ENCODE measurements at places on chromosomes 3 and 15.

DNA sequence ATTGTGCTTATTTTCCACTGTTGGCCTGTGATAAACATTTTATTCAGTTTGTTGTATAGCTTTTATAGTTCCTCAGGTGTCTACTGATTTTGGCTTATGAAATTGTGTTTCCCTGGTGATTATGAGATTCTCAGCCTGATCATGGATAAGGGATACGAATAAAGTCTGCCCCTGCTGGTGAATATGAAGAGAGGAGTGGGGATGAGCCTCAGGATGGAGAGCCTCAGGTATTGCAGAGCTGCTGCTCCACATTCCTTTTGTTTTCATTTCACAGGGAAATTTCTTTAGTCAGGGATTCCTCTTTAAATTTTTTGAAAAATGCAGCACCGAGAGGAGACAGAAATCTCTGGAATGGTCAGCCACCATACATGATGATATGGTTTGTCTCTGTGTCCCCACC, 14.7 kb upstream of the RAB6B start:
- DNase-seq, result no peak

GRCh38 chr3:105516972-105517371, 150.3 kb downstream of the ALCAM start:
- no peak for DNase-seq

DNA sequence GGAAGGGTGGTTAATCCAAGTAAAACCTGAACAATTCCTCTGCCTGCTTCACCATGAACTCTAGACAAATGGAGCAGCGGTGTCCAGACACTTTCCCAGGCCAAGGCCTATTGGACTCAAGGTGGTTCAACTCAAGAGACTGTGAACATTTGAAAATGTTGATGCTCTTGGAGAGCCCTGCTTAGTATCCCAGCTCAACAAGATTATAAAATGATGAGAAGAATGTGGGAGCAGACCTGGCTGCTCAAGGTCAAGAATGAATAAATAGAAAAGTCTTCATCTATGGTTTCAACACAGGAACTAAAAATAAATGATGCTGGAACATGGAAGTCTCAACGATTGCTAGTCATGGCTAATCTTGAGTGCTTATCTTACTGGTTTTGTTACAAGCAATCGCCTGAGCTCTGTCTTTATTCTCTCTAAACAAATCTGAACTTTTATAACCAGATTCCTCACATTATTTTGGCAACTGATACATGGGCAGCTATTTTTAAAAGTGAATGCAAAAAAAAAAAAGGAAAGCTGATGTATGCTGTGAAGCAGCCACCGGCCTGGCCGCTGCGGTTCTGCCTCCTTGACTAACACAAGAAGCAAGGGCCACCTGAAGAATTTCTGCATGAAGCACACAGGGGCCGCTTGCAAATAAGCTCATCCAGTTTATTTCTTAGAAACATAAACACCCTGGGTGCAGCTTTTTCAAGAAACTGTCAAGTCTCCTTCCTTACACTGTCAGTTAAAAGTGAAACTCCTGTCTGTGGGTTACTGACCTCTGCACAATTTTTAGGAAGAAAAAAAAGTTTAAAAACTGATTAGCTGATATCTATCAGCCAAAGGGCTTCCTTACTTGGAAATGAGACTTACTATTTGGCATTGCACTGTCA, 120.1 kb upstream of the ARHGEF3 start:
- DNase-seq, result no peak

GRCh38 chr15:65368302-65369211, 9.2 kb downstream of the IGDCC3 start:
- DNase-seq, result no peak

GRCh38 chr3:113157408-113158030, 53.8 kb upstream of the BOC start:
- DNase-seq, result no peak

DNA sequence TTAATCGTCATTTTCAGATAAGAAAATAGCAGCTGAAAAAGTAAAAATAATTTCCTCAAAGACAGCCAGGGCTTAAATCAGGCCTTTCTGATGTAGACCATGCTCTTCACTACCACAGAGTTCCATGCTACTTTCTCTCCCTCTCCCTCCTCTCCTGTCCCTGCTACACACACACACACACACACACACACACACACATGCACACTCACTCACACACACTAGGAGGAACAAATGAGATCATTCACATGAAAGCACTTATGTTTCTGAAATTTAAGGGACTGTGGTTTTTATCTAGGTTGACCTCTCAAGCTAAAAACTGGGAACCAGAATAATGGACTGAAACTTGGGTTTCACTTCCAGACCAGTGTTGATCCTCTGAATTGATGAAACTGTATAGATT, 4.1 kb upstream of the PSMA4 start:
- DNase-seq, result no peak

- no peak for DNase-seq
Observed at GRCh38 chr15:93154666-93155065, 65.7 kb upstream of the RGMA start.

- DNase-seq, result no peak
Observed at GRCh38 chr15:83498801-83499200, 51.7 kb downstream of the SH3GL3 start.

DNA sequence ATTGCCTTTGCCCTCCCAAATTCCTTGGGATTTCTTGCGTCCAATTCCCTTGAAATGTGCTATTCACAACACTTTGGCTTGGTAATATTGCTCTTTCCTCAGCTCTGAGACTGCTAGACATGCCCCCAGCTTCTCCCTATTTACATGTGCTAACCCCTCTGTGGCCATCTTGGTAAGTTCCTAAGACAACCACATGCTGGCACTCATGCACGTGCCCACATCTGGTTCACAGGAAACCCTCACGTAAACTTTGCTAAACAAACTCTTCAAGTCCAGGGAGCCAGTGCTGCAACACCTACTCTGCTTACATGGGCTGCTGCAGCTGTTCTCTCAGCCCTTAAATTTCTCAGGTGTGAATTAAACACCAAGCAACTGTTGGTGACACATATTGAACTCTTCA, 121.8 kb downstream of the ADAMTSL3 start:
- DNase-seq, result no peak

DNA sequence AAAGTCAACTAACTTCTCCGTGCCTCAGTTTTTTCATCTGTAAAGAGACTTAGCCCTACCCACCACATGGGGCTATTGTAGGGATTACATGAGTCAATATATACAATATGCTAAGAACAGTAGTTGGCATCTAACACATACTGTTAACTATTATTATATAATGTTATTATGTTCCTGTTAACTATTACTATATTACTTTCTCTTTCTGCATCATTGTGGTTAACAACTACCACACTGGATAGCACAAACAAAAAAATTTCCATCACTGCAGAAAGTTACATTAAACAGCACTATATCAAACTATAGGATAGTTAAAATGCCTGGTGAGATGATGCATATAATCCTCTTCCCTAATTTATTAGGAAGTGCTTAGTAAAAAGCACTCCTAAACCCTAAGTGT, 23.7 kb downstream of the STAG1 start:
- no peak for DNase-seq

GRCh38 chr15:64100958-64101357, 5.2 kb downstream of the SNX1 start:
- no peak for DNase-seq

DNA sequence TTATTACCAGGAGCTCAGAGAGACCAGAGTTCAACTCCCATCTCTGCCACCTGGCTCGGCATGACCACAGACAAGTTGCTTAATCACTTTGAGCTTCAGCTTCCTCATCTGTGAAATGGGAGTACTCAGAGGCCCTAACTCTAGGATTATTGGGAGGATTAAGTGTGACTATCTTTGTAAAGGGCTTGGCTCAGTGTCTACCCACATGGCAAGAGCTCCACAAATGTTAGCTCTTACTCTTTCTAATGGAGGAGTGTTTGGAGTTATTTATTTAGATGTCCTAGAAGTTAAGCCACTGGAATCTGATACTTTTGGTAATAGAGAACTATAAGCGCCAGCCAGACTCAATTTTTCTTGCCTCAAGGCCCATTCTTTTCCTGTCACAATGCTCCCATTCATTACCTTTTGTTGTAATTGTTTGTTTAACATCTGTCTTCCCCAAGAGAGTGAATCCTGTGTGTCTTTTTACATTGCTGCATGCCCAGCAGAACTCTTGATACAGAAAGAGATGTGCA, 12.3 kb upstream of the LMCD1 start:
- DNase-seq, result peak; percentile 52

DNA sequence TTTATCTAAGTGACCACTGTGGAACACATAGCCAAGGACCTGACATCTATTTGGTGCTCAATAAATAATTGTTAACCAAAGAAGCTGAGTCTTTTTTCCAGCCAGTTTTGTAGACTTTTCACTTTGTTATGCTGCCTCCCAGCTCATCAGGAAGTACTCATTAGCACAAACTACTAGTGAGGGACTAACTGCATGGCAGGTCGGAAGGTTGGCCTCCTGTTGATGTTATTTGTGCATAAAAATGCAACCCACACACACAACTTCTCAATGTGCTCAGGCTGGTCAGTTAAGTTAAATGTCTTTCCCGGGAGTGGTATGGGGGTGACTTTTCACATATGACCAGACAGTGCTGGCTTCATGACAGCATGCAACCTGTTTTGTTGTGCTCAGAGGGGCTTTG, 263.0 kb upstream of the TOPAZ1 start:
- DNase-seq, result no peak

DNA sequence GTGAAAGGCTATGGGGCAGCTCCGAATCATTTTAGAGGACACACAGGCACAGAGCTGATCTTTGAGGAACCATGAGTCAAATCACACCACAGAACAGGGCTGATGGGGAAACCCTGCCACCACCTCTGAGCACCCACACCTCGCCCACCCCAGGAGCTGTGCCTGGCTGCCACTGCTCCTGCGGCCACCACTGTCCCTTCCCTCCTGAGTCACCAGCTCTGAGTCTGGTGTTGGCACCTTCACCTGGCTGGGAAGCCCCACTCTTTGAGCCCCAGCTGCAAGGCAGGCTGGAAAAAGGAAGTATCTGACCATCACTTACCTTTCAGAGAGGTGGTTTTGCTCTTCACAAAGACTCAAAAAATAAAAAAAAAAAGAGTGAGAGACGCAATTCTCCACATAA, 63.6 kb upstream of the MEF2A start:
- DNase-seq, result no peak

- DNase-seq, result peak; percentile 11
Observed at GRCh38 chr3:28476194-28476593, 127.6 kb upstream of the AZI2 start.

- DNase-seq, result no peak
Observed at GRCh38 chr3:194637066-194637465, 3.8 kb upstream of the TMEM44 start.

DNA sequence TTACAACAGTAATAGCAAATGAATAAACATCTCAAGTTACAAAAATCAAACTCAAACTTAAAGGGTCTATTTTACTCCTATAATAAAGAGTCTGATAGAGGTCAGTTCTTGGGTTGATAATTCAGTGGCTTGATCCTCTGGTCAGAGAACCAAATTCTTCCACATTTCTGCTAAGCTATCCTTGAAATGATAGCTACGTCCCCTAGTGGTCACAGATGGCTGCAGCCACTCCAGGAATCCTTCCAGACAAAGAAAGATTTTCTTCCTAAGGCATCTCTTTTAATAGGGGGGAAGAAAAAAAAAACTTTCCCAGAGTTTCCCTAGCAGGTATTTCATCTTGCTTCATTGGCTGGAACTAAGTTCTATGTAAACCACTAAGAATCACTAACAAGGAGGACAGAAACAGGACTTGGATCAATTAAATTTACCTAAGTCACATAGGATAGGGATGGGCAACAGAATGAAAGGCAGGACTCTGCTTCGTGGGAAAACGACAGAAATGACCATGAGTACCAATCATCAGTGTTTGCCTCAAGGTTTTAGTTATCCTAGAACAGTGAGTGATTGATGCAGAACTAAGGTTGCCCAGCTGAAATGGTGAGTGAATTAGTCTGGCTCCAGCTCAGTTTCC, 160.7 kb downstream of the STAC start:
- DNase-seq, result no peak

DNA sequence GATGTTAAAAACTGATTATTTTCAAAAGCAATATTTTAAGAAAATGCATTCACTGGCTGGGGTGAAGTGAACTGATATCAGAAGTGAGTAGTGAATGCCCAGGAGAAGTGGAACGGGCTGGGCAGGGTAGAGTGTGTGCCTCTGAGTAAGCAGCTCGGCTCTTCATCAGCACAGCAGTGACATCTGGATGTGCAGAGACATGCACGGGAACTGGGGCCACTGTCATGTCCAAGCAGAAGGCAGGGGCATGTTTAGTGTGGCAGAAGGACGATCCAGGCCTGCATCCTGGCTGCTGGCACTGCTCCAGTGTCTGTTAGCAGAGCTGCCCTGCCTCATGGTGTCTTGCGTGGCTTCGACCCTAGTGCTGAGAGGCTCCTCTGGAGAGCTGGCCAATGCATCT, 305.6 kb upstream of the LRRFIP2 start:
- DNase-seq, result no peak

DNA sequence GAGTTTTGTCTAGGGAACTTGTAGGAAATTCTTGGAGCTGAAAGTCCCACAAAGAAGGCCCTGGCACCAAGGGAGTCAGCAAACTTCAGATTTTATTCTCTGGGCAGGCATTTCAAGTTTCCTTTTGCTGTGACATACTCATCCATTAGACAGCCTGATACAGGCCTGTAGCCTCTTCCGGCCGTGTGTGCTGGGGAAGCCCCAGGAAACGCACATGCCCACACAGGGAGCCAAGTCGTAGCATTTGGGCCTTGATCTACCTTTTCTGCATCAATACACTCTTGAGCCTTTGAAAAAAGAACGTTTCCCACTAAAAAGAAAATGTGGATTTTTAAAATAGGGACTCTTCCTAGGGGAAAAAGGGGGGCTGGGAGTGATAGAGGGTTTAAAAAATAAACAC, 15.0 kb downstream of the TIGIT start:
- DNase-seq, result no peak

DNA sequence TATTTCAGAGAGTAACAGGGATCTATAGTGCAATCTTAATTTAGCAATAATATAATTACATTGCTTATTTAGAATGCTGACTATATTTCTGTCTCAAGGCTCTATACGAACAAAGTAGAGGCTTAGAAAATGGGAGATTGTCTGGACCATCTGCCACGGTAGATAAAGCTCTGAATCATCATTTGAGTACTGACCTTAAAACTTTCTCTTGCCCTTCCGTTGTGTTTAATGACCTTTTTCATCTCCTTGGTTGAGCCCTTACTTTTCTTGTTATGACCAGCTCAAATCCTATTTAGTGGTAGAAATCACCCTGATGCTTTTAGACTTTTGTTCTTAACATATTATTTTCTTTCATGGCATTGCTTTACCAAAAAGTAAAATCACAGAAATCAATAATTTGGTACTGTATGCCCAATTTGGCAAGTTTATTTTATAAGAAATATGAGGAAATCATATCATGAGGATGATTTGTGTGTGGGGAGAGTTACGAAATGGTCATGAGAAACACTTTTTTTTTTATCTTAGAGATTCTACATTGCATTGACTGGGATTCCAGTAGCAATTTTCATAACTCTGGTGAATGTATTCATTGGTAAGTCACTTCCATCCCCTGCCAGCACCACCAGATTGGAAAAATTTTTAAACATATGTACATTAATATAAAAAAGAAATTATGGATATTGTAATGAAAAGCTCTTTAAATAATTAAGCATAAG, 11.0 kb downstream of the NDUFB5 start:
- DNase-seq, result no peak

- DNase-seq, result no peak
Observed at GRCh38 chr3:141690431-141691072, 47.5 kb upstream of the RNF7 start.

- DNase-seq, result no peak
Observed at GRCh38 chr3:177948716-177949425, 587.4 kb upstream of the KCNMB2 start.

- no peak for DNase-seq
Observed at GRCh38 chr3:1578124-1578806, 485.4 kb downstream of the CNTN6 start.

GRCh38 chr3:125073390-125073905, 17.7 kb upstream of the HEG1 start:
- no peak for DNase-seq

GRCh38 chr15:83118291-83118827, 10.9 kb downstream of the TM6SF1 start:
- DNase-seq, result no peak

All from NCI-H345 (cell line).